Activated naive CD4-positive, alpha-beta T cell (primary cell): ENCODE measurements at places on chromosomes 1 and 21.

DNA sequence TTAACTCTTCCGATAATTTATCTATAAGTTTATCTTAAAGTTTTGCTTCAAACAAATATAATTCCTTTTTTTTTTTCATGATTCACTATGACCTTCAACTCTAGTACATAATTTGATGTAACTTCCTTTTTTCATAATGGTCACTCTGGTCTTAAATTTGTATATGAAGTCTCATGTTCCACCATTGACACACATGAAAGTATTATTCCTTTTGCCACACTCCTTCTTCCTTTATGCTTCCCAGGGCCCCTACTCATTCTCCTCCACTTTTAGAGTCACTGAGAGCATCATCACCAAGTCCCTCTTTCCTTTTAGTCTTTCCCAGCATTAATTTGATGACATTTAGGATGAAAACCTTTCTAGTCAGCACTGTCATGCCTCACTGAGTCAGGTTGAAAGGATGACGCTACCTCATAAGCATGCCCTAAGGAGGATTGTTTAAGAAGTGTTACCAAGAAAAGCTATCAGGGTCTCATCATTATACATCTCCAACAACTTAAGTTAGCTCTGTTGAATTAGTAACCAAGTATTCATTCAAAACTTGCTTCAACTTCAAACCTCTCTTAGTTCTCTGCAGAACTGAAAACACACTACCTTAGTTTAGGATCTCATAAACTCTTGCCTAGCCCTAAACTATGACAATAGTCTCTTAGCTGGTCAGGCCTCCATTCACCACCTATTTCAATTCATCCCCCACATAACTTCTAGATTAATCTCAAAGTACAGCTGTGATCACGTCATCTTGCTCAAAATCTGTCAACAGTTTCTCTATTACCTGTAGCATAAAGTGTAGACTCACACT is 14.5 kb downstream of the AUNIP start:
- DNase-seq: no peak

GRCh38 chr21:20647607-20648006 is 350.6 kb upstream of the NCAM2 start:
- DNase-seq: no peak

GRCh38 chr1:3293563-3294080 is 160.8 kb upstream of the ARHGEF16 start:
- no peak for DNase-seq

GRCh38 chr1:246128494-246129069 is 378.5 kb downstream of the SMYD3 start:
- no peak for DNase-seq

DNA sequence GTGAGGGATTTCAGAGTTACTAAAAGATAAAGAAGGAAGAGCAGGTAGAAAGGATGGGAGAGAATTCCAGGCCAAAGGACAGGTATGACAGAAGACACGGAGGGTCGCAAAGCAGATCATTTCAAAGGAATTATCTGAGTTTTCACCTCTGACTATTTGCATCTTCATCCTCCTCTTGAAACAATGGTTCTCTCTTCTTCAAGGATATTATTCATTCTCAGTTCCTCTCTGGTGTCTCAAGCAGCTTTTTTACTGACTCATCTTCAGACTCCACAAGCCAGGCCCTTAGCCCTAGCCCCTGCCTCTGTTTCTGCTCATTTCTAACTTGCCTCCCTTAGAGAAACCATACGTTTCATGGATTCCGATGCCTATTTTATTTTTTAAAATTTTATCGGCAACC is 15.0 kb downstream of the DDX59 start:
- DNase-seq: no peak

GRCh38 chr1:11770011-11770410 is 8.0 kb downstream of the C1orf167 start:
- DNase-seq: no peak

- no peak for DNase-seq
These were observed 230.0 kb upstream of the B3GALT2 start for GRCh38 chr1:193416226-193417024.

DNA sequence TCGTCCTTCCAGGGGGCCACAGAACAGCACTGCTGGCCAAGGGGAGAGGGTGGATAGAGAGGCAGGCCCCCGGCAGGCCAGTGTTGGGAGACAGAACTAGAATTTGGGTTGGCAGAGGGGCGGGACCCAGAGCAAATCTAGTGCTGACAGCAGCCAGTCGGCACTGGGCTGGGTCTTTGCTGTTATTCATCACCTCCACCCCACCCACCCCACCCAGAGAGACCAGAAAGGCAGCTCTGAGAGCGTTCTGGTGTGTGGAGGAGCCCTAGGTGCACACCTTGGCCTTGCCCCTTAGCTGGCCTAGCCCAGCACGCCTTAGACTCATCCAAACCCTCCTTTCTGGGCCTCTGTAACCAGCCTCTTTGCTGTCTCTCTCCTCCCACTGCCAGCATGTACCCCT is 6.4 kb upstream of the PKP1 start:
- no peak for DNase-seq

GRCh38 chr1:52225174-52225573 is 83.3 kb downstream of the ZFYVE9 start:
- DNase-seq: no peak

- no peak for DNase-seq
These were observed 3.3 kb downstream of the NCMAP start for GRCh38 chr1:24558902-24559791.

- DNase-seq: no peak
These were observed 2.8 kb downstream of the DHCR24 start for GRCh38 chr1:54884135-54884586.

DNA sequence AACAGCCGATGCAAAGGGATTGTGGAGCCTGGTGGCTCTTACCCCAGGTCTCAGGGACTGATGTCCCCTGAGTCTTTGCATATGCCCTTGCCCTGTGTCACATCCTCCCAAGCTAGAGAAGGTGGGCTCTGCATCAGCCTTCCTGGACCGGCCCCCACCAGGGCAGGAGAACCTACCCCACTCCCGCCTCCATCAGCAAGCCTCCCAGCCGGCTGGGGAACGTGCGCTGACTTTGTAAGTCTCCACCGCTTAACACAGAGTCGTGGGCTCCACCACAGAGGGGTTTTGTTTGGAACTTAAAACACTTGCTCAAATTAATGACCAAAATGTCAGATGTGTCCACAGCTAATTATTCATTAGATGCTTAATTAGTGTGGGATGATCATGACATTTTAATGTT is 255.2 kb upstream of the VAMP3 start:
- no peak for DNase-seq

DNA sequence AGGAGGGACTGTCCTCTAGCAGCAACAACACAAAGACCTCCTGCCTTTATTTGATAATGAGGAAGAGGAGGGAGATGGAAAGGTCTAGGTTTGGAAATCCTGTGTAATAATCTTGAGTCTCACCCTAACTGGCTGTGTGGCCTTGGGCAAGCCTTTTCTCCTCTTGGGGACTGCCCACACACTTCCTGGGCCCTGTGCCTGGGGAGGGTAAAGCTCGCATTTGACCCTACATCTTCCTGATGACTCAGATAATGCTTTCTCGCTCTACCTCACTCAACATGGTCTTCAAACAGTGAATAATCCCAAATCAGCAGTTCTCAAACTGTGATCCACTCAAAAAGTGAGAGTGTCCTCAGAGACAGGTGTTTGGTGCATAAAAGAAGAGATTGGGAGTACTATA is 81.2 kb downstream of the VWA5B1 start:
- no peak for DNase-seq

GRCh38 chr1:101293461-101294051 is 56.7 kb downstream of the S1PR1 start:
- no peak for DNase-seq

DNA sequence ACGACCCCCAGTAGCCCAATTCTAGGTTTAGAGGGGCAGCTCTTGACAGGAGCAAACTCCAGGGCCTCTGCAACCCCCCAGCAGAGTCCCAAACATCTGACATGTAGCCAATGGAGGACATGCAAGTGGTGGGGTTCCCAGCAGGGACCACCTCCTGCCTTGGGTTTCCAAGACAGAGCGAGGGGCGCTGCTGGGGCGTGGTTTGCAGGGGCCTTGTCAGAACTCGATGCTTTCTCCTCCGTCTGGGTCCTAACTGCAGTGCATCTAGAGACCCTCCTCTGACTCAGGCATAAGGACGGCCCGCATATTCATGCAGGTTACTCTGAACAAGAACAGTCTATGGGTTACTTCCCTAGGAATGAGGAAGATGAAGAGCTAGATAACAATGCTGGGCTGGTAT is 17.2 kb downstream of the EPHX1 start:
- DNase-seq: no peak

DNA sequence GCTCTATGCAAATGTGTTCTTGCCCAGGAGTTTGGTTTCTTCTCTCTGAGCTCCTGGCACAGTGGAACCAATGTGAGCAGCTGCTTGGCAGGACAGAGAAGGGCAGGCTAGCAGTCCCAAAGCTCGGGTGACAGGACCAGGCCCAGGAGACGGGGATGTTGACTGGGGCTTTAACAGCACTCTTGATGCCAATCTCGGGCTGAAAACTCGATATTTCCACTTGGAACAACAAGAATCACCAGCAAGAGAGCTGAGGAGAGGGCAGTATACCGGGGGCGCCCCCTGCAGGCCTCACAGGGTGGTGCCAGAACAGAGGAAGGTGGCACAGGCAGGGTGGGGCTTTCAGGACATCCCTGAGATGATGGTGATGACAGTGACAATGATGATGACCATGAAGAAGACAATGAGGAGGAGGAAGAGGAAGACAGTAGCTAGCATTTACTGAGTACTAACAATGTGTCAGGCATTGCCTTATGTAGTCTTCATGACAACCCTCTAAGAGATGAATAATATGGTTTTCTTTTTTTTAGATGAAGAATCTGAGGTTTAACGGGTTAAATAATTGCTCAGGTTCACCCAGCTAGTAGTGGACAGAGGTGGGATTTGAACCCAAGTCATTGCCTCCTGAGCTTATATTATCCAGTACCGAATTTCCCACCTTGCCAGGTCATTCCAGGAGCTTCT is 2.7 kb upstream of the KCNJ9 start:
- peak; percentile 15 for DNase-seq

GRCh38 chr21:36015045-36015444 is 45.3 kb downstream of the SETD4 start:
- no peak for DNase-seq

GRCh38 chr1:162627662-162628296 is 4.5 kb upstream of the DDR2 start:
- no peak for DNase-seq

GRCh38 chr1:209697126-209697525 is 7.5 kb upstream of the HSD11B1 start:
- no peak for DNase-seq

GRCh38 chr21:26448751-26449150 is 124.3 kb downstream of the CYYR1 start:
- no peak for DNase-seq

DNA sequence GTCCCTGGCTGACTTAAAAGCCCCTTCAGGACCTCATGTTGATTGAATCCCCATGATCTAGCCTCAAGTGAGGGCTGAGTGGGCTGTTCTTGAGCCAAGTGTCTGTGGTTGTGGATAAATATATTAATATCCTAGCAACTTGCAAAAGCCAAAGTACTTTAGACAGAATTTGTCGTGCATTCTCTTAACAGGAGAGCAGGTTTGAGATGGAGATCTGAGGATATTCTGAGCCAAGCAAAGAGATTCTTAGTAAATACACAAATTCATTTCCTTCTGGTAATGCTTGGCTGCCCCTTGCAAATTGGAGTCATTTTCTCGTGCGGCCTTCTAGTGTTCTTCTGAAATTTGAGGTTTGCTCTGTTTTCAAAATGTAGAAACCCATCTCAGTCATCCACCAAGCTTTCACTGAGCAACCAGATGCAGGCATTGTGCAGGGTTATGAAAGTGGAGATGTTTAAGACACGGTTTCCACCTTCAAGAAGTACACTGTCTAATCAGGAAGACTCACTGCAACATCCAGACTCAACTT is 242.1 kb upstream of the JUN start:
- DNase-seq: no peak

- no peak for DNase-seq
These were observed 19.0 kb downstream of the RCC2 start for GRCh38 chr1:17420391-17420918.
